ENCODE measurements at places on chromosomes 16 and 17.
A peak's percentile ranks its signal among the peaks of the same experiment; 100 is the strongest.

- peak; percentile 97 for DNase-seq
Observed at GRCh38 chr17:57463103-57463885, 207.0 kb downstream of the MSI2 start.

DNA sequence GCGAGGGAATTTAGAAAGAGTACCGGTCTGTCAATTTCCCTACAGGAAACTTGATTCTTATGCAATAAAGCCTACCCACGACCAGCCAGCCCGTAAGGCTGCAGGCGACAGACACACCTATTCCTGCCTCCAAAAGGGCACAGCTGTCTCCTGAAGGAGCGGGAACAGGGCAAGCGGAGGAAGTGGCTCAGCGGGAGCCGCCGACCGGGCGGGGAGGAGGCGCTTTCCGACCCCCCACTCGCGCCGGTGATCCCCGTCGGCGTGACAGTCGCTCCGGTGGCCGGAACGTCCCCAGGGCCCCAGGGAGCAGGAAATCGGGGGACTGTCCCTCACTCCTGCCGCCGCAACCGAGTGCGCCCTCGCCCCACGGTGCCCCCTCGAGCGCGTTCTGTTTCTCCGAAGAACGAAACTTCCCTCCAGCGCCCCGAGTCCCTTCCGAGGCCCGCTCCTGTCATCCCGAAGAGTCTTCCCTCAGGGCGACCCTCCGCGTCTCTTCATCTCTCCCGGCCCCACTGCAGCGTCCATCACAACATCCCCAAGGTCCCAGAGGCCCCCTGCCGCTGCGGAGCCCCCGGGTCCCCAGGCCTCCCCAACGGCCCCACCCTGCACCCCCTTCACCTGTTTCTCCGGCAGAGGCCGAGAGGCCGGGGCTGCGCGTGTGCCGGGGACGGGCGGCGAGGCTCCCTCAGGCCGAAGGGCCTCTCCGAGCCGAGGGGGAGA, 421 bp downstream of the STAT3 start:
- DNase-seq = no peak

GRCh38 chr16:7744546-7745264, 412.1 kb downstream of the RBFOX1 start:
- DNase-seq = no peak

- DNase-seq = no peak
Observed at GRCh38 chr17:4750606-4751005, 10.9 kb upstream of the CXCL16 start.

DNA sequence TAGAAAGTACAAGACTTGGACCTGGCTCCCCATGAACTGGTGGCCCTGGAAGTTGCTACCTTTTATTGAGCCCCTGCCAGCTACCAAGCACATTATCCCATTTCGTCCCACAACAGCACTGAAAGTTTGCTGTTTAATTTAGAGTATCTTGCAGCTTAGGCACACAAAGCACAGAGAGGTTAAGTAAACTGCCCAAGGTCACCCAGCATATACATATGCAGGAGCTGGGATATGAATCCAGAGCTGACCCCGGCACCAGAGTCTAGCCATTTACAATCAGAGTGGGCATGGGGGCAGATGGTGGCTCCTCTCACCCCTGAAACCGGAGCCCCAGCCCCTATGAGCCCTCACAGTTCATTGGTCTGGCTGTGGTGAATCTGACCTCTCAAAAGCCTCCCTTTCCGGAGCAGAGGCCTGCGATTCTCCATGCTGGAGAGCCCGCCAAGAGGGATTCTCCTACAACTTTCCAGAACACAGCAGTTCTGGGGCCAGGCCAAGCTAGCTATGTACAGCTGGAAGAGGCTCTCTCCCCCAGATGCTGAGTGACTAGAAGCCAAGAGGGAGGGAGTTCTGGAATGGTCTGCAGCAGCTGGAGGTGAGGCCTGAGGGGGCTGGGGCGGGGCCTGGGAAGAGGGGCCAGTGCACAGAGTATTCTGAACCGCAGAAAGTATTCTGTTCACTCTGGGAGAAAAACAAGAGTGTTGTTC, 58.3 kb downstream of the SREBF1 start:
- DNase-seq = no peak

DNA sequence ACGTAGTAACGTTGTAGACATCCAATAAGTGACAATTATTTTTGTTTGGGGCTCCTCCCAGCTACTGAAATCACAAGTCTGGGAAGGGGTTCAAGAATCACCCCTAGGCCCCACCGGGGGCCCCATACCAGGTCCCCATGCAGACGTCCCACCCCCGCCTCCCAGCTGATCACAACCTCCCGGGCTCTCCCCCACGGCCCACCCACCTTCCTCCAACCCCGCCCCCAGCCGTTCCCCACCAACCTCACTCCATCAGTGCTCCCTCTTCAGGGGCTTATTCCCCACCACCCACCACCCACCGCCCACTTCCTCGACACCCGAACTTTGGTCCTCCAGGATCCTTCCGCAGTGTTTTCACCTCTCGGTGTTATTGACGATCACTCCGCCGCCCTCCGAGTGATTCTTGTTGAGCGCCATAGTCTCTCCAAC, 240 bp downstream of the WBP2 start:
- no peak for DNase-seq

- DNase-seq = no peak
Observed at GRCh38 chr17:78725448-78726021, 56.5 kb downstream of the CYTH1 start.

- no peak for DNase-seq
Observed at GRCh38 chr17:57235124-57235523, 21.2 kb upstream of the MSI2 start.

DNA sequence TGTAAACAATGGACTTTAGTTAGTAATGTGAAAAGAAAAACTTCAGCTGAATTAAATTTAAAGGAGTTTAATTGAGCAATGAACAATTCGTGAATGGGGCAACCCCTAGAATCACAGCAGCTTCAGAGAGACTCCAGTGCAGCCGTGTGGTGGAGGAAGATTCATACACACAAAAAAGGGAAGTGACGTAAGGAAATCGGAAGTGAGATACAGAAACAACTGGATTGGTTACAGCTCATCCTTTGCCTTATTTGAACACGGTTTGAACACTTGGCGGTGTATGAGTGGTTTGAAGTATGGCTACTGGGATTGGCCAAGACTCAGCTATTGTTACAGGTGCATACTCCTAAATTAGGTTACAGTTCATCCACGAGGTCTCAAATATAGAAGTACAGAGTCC, 460.4 kb upstream of the ASIC2 start:
- DNase-seq = no peak

- DNase-seq = no peak
Observed at GRCh38 chr16:67460168-67460567, 20.8 kb downstream of the ATP6V0D1 start.

- no peak for DNase-seq
Observed at GRCh38 chr16:73543331-73543969, 495.5 kb upstream of the ZFHX3 start.

GRCh38 chr16:27405546-27406451, 3.8 kb downstream of the IL21R start:
- no peak for DNase-seq

GRCh38 chr17:59425085-59425931, 93.9 kb downstream of the YPEL2 start:
- no peak for DNase-seq

- DNase-seq = peak; percentile 99
Observed at GRCh38 chr16:70430667-70431536, 8.0 kb downstream of the ST3GAL2 start.

DNA sequence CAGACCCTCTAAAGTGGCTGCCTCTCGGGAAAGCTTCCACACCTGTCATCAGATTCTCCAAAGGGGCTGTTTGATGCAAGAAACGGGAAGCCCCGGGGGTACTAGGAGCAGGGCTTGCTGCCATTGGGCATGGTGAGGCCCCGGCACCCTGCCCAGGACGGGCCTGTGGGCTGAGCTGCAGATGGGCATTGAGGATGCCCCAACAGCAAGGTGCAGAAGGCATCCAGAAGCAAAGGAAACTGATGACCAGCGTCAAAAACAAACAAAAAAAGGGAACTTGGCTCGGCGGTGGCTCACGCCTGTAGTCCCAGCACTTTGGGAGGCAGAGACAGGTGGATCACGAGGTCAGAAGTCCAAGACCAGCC, 1.5 kb upstream of the LIMD2 start:
- no peak for DNase-seq

DNA sequence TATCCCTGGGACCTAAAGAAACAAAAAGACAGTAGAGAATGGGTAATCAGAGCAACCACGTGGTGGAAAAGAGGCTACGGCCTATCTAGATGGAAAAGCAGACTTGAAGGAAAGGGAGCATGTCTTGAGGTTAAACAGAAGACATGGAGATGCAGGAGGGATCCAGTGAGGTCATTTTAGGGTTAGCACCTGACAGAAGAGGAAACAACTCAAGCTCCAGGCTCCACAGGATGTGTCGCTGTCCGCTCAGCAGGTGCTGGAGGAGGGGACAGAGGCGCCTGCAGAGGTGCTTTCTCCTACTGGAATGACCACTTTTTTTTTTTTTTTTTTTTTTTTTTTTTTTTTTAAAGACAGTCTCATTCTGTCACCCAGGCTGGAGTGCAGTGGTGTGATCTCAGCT, 47.5 kb upstream of the CLEC3A start:
- no peak for DNase-seq

GRCh38 chr17:48567209-48567608, 10.9 kb downstream of the HOXB4 start:
- DNase-seq = no peak

- DNase-seq = no peak
Observed at GRCh38 chr17:11506635-11507034, 91.6 kb upstream of the DNAH9 start.

DNA sequence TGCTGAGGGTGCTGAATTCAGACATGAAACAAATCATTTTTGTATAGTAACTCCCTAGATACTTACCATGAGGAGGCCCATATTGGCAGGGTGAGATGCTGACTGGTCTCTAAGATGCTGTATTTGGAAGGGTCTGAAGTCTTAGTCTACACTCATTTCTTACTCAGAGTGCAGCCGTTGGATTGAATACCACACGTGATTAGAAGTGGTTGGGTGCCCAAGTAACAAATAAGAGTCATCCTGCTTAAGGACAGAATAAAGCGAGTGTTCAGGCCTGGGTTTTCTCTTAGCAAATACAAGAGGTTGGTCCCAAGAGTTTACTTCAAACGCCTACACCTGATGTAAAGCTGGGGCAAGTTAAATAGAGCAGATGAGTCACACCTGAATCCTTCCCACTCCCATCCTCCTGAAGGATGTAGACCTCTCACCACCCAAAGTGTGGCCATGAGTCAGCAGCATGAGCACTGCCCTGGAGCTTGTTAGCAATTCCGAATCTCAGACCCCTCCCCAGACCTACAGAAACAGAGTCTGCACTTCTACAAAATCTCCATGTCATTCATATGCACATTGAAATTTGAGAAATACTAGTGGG, 284.6 kb upstream of the CDH5 start:
- DNase-seq = no peak

- no peak for DNase-seq
Observed at GRCh38 chr17:67435122-67435521, 58.0 kb downstream of the PITPNC1 start.
